ENCODE measurements at places on chromosomes 7 and 10.

- no peak for DNase-seq
Measured at GRCh38 chr7:92461027-92462003, 14.0 kb downstream of the GATAD1 start.

DNA sequence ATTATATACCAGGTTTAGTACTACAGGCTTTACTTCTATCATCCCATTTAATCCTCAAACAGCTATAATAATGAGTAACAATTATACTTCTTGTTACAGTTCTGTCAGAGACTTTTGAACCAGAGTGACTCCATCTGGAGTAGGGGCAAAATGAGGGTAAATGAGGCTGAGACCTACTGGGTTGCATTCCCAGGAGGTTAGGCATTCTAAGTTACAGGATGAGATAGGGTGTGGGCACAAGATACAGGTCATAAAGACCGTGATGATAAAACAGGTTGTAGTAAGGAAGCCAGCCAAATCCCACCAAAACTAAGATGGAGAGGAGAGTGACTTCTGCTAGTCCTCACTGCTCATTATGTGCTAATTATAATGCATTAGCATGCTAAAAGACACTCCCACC is 3.9 kb downstream of the YME1L1 start:
- no peak for DNase-seq

DNA sequence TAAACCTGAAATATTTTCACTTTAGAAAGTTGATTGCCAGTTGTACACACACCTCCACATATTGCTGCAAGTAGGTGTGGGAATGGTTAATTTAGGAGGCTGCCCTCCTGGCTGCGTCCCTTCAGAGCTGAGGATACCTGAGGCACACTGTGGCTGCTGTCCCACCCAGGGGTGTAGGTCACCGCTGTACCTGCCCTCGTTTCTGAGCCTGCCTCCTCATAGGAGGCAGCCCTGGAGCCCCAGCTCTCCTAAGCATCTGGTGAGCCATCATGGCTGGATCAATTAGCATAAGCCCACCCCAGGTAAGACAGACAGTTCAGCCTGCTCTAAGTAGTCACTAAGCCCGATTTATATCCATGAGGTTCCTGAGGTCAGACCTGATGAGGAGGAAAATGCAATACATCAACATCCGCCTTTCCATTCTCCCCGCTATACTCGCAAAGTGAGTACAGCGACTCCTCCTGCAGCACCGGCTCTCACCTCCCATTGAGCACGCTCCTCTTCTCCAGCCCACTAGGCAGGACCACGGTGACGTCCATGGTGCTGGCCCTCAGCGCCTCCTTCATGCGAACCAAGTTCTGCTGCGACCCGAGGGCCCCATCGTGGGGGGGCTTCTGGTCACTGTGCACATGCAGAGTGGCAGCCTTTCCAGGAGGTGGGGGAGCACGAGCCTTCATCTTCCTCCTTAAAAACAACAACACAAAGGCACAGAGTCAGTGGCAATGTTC is 97.2 kb downstream of the COBL start:
- DNase-seq = no peak

DNA sequence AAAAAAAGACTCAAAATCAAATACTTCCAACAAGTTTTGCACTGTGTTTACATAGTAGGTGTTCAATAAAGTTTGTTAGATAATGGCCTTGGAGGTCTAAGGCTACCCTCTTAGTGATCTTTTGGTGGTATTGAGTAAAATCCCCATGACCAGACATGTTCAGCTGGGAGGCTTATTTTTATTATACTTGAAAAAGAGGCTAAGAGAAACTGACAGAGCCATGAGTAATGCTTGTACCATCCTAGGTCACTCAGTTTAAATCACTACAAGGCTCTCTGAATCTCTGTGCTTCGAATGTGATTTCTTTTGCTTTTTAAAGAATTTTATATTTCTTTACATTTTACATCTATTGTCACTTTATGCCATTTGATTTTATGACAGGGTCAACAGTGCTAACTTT is 90.5 kb downstream of the TWIST1 start:
- DNase-seq = no peak

DNA sequence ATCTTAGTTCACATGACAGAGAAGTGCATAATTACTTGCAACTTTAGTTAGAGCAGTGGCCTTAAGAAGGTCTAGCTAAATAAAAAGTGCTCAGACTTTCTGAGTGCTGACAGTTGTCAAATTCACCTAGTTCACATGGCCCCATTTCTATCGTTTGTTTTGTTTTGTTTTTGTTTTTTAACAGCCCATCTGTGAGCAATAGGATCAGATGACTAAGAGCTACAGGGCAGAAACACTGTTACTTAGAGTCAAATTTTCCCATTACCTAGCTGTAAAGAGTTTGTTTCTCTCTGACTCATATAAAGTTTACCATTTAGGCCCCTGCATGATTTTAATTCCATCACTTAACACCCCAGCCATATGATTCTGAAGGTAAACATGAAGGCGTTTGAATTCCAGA is 18.8 kb downstream of the CAV1 start:
- no peak for DNase-seq

DNA sequence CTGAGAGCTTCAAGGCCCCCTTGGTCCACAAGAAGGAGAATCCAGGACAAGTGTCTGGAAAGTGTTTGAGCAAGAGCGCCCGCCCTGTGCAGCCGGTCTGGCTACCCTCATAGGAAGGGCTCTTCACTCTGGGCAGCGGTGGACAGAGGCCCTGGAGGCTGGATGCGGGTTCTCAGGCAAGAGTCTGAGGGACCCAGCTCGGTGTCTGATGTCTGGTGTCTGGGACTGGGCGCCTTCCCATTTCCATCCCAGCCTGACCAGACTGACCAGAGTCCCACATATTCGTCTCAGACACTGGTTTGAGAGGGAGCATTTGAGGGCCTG is 59.8 kb downstream of the HK1 start:
- DNase-seq = no peak

DNA sequence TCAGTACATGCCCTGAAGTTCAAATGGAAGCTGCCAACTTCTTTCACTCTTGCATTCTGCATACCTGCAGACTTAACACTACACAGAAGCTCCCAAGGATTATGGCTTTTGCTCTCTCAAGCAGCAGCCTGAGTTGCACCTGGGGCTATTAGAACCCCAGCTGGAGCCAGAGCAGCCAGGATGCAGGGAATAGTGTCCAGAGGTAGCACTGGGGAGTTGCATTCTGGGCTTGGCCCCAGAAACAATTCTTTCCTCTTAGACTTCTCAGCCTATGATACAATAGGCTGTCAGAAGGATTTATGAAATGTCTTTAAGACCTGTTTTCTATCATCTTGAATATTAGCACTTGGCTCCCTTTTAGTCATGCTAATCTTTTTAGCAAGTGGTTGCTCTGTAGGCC is 886.7 kb upstream of the GHITM start:
- no peak for DNase-seq

DNA sequence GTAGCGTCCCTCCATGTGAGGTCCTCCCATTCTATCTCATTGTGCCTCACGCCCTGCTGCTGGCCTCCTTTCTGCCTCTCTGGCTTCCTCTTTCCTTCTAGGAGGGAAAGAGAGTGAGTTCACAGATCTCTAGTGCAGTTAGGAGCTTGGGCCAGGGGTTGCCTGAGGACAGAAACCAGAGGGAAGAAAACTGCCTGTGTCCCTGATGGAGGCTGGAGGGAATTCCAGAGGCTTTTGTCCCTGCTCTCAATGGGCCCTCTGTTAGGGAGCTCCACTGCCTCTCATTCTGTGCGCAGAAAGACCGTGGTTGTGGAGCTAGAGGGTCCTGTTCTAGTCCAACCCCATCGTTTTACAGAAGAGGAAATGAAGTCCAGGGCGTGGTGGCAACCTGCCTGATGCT is 4.6 kb downstream of the MARVELD1 start:
- DNase-seq = no peak

GRCh38 chr7:29839921-29840320 is 33.6 kb downstream of the WIPF3 start:
- no peak for DNase-seq

GRCh38 chr10:49369216-49370162 is 26.4 kb downstream of the DRGX start:
- no peak for DNase-seq

GRCh38 chr7:98567991-98568390 is 49.1 kb upstream of the NPTX2 start:
- DNase-seq = no peak

- DNase-seq = no peak
Measured at GRCh38 chr10:60035984-60036383, 129.6 kb upstream of the CCDC6 start.

Data from stimulated activated CD8-positive, alpha-beta memory T cell treated with anti-CD3 and anti-CD28 coated beads, Interleukin-15, amount 100 ng/mL, for 24 hours (primary cell).